ENCODE measurements at places on chromosomes 11 and 22.

- peaks cover 41% of the 10 kb centered on the region for H3K36me3 ChIP-seq
- no peak overlapping the region for H3K4me3 ChIP-seq
- DNase-seq, result peak; percentile 7
- H3K27me3 ChIP-seq, result no peaks in the 10 kb centered on the region
- no peak overlapping the region for H3K27ac ChIP-seq
Observed at GRCh38 chr22:28015676-28016601, 96.9 kb upstream of the PITPNB start.

- H3K27ac ChIP-seq, result no peak overlapping the region
- no peak for DNase-seq
- H3K36me3 ChIP-seq, result no peaks in the 10 kb centered on the region
- peaks cover 16% of the 10 kb centered on the region for H3K4me1 ChIP-seq
- H3K27me3 ChIP-seq, result peaks cover 69% of the 10 kb centered on the region
- H3K4me3 ChIP-seq, result no peak overlapping the region
Observed at GRCh38 chr11:75242722-75243600, 2.4 kb downstream of the TPBGL start.

DNA sequence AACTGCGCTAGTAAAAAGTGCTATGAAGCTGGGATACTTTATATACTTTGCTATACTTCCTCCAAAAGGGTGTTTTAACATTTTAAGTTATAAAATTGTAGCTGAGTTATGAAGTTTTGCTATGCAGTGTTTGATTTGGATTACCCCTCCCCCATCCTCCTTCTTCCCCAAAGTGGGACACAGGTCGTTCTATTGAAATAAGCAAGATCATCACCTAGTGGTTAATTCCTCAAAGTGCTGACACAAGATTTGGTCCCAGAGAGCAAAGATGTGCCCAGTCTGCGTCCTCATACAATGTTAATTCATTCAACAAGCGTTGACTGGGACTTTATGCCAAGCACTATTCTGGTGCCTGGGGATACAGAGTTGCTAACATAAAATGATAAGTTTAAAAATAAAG is 78.5 kb downstream of the SPON1 start:
- no peaks in the 10 kb centered on the region for H3K4me1 ChIP-seq
- no peak overlapping the region for H3K4me3 ChIP-seq
- DNase-seq, result peak; percentile 6
- no peak overlapping the region for H3K27ac ChIP-seq
- H3K36me3 ChIP-seq, result no peaks in the 10 kb centered on the region

- no peak overlapping the region for H3K27ac ChIP-seq
- H3K27me3 ChIP-seq, result no peaks in the 10 kb centered on the region
Observed at GRCh38 chr11:84224042-84224441, 937.9 kb upstream of the CCDC90B start.

- peak; percentile 51 for DNase-seq
- no peaks in the 10 kb centered on the region for H3K4me1 ChIP-seq
- H3K36me3 ChIP-seq, result no peaks in the 10 kb centered on the region
- H3K4me3 ChIP-seq, result no peak overlapping the region
- H3K27me3 ChIP-seq, result no peaks in the 10 kb centered on the region
Observed at GRCh38 chr11:110317516-110317932, 21.1 kb upstream of the RDX start.

DNA sequence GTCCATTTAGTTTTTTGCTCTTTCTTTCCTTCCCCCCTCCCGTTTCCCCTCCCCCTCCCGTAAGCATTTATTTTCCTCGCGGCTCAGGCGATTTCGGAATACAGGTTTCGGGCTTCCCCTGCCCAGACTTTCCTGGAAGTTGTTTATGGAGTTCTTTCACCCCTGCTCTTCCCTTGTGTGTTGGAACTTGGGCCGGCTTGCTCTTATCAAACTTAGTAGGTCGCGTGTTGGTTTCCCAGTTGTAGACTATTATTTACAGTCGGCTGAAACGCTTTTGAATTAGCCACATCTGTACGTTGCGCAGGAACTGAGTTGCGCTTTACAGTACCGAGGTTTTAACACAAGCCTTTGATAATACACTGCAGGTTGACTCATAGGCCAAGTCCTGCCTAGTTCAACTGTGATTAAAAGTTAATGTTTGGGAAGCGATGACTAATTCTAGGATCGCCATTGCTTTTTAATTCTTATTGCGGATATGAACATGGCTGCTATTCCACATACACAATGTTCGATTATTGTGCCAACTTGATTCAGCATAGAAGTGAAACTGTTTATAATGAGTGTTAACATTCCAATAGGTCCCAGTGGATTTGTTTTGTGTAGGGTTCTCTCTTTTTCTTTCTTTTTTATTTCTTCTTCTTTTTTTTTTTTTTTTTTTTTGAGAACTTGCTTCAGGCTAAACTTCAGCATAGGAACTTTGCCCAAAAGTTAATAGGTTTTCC is 1.7 kb downstream of the YAP1 start:
- no peaks in the 10 kb centered on the region for H3K4me1 ChIP-seq
- H3K4me3 ChIP-seq, result peak overlapping the region; percentile 82
- no peaks in the 10 kb centered on the region for H3K27me3 ChIP-seq
- peak overlapping the region; percentile 99 for H3K27ac ChIP-seq
- H3K36me3 ChIP-seq, result no peaks in the 10 kb centered on the region

DNA sequence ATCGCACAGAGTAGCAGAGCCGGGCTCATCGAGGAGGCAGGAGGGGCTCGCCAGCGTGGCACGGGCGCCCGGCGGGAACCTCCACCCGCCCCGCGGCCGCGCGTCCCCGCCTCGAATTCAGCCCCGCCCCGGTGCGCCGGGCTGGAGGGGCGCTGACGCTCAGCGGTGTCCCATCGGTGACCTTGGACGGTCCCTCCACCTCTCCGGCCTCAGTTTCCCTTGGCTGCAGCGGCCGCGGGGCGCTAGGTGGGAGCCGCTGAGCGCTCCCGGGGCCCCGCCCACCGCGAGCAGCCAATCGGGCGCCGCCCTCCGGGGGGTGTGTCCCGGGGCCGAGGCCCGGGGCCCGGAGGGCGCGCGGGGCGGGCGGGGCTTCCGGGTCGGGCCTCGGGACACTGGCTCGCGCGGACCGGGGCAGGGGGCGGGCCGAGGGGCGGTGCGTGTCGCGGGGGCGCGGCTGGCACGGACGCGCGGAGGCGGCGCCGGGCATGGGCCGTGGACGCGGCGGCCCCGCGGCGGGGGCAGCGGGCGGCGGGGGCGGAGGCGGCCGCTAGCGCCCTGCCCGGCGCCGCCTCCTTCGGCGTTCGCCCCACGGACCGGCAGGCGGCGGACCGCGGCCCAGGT is at the start of gene PPARA:
TSS of gene PPARA (plus strand) at position 493 of the 621 bp plus-strand sequence. CDS start 47,858 bp downstream, outside the sequence.
- H3K4me3 ChIP-seq, result peak within 1 kb of the TSS; percentile 91
- no peak within 1 kb of the TSS for H3K27ac ChIP-seq
- peaks cover 35% of the 10 kb centered on the region for H3K27me3 ChIP-seq
- H3K4me1 ChIP-seq, result peaks cover 10% of the 10 kb centered on the region
- H3K36me3 ChIP-seq, result peaks cover 16% of the 10 kb centered on the region

- no peak overlapping the region for H3K4me3 ChIP-seq
- no peak overlapping the region for H3K27ac ChIP-seq
- no peaks in the 10 kb centered on the region for H3K36me3 ChIP-seq
- H3K4me1 ChIP-seq, result no peaks in the 10 kb centered on the region
- no peak for DNase-seq
Observed at GRCh38 chr11:22340701-22341587, 2.8 kb downstream of the SLC17A6 start.

GRCh38 chr11:128467610-128468041 is 119.7 kb downstream of the ETS1 start:
- peaks cover 29% of the 10 kb centered on the region for H3K36me3 ChIP-seq
- peaks cover 25% of the 10 kb centered on the region for H3K4me1 ChIP-seq

GRCh38 chr11:62071408-62071807 is 52.4 kb upstream of the INCENP start:
- no peak for DNase-seq
- no peaks in the 10 kb centered on the region for H3K36me3 ChIP-seq

DNA sequence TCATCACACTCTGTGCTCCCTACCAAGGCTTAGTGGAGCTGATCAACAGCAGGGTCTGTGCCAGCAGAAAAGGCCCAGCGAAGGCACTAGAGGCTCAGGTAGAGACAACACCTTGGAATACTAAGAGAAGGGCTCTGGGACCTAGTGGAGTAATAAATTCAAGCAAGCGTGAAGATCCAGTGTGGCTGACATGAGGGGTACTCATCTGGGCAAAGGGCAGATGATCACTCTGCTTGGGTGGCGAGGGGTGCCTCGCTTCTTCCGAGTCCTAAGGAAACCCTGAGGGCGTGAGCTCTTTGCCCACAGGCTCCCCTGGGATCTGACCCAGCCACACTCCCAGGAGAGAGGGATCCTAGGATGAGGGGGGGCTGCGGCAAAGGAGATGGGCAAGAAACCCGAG is 3.5 kb upstream of the TPBGL start:
- no peak overlapping the region for H3K27ac ChIP-seq
- no peak overlapping the region for H3K4me3 ChIP-seq
- H3K4me1 ChIP-seq, result peaks cover 16% of the 10 kb centered on the region
- DNase-seq, result no peak
- H3K27me3 ChIP-seq, result peaks cover 52% of the 10 kb centered on the region

GRCh38 chr22:24975813-24976341 is 23.4 kb downstream of the KIAA1671 start:
- H3K4me3 ChIP-seq, result peak overlapping the region; percentile 63
- peak; percentile 56 for DNase-seq
- H3K27ac ChIP-seq, result no peak overlapping the region
- no peaks in the 10 kb centered on the region for H3K27me3 ChIP-seq
- no peaks in the 10 kb centered on the region for H3K36me3 ChIP-seq

DNA sequence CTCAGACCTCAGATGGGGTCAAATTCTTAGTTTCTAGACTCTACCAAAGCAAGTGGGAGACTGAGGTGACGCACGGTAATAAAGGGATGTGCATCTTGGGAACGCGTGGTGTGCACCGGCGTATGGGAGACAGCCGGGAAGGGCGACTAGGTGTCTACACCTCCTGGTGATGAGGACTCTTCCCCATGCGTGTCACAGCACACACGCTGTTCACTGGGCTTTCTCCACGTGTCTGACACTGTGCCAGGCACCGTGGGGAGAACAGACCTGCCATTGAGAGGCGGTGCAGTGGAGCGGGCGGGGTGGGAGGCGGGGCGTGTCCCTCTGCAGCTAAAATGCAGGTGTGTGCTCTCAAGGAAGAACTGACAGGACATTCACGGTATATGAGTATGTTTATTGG is 5.3 kb downstream of the FXYD6 start:
- no peaks in the 10 kb centered on the region for H3K36me3 ChIP-seq
- no peaks in the 10 kb centered on the region for H3K27me3 ChIP-seq
- H3K27ac ChIP-seq, result no peak overlapping the region
- no peak for DNase-seq
- no peak overlapping the region for H3K4me3 ChIP-seq

- no peak overlapping the region for H3K27ac ChIP-seq
- no peak for DNase-seq
- no peak overlapping the region for H3K4me3 ChIP-seq
- H3K36me3 ChIP-seq, result no peaks in the 10 kb centered on the region
- H3K27me3 ChIP-seq, result no peaks in the 10 kb centered on the region
Observed at GRCh38 chr11:103471546-103471945, 362.3 kb downstream of the DYNC2H1 start.

GRCh38 chr11:126884594-126884993 is 116.0 kb downstream of the KIRREL3 start:
- no peak overlapping the region for H3K27ac ChIP-seq
- H3K4me3 ChIP-seq, result no peak overlapping the region
- no peaks in the 10 kb centered on the region for H3K36me3 ChIP-seq
- no peaks in the 10 kb centered on the region for H3K27me3 ChIP-seq

- H3K27me3 ChIP-seq, result no peaks in the 10 kb centered on the region
- H3K27ac ChIP-seq, result peak overlapping the region; percentile 10
- peaks cover 15% of the 10 kb centered on the region for H3K4me1 ChIP-seq
- no peak overlapping the region for H3K4me3 ChIP-seq
- no peaks in the 10 kb centered on the region for H3K36me3 ChIP-seq
Observed at GRCh38 chr11:132106096-132106982, 735.9 kb downstream of the NTM start.

DNA sequence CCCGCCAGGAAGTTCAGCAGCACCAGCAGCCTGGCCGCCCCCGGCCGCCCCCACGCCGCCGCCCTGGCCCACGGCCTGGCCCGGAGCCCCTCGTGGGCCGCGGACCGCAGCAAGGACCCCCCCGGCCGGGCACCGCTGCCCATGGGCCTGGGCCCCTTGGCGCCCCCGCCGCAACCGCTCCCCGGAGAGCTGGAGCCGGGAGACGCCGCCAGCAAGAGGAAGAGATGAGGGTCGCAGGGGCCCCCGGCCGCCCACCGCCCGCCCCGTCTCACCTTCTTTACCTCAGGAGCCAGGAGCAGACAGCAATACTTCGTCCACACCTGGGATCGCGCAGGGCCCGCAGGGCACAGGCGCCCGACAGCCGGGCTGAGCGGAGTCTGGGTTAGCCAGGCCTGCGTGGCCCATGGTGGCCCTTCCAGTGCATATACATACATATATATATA is 115.6 kb downstream of the CACNA1I start:
- H3K27me3 ChIP-seq, result peaks cover 63% of the 10 kb centered on the region
- no peaks in the 10 kb centered on the region for H3K36me3 ChIP-seq
- no peak overlapping the region for H3K27ac ChIP-seq
- DNase-seq, result no peak
- H3K4me1 ChIP-seq, result no peaks in the 10 kb centered on the region
- H3K4me3 ChIP-seq, result no peak overlapping the region

DNA sequence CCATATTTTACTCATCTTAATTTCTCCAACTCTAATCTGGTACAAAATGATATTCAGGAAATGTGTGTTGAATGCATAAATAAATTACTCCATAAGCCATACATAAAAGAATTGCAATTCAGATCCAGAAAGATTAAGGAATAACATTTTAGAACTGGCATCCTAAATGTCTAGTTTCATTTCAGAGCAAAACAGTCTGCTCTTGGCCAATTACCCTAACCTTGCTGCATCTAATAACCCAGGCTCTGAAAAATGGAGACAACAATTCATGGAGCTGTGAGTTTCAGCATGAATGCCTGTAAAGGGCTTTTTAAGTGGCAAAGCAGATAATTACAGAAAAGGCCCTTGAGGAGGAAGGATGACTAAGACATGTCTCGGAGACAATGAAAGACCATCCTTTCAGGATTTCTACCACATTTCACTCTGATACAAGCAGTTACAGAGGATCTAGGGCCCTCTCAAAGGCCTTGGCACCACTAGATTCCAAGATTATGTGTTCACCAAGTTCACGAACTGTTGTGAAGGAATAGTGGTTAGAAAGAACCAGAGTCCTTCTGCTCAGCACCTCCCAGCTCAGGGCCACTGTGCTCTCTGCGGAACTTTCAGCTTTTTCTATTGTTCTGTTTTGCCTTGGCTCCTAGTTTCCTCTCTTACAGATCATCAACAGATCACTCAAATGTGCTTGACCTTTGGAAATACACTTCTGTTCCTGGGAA is 157.6 kb upstream of the BLID start:
- H3K4me1 ChIP-seq, result no peaks in the 10 kb centered on the region
- DNase-seq, result peak; percentile 8
- no peaks in the 10 kb centered on the region for H3K36me3 ChIP-seq
- H3K27me3 ChIP-seq, result peaks cover 7% of the 10 kb centered on the region
- H3K27ac ChIP-seq, result no peak overlapping the region
- H3K4me3 ChIP-seq, result no peak overlapping the region

- DNase-seq, result no peak
- no peak overlapping the region for H3K4me3 ChIP-seq
- peaks cover 1% of the 10 kb centered on the region for H3K4me1 ChIP-seq
Observed at GRCh38 chr11:70804139-70804837, 406.0 kb downstream of the CTTN start.
